ENCODE measurements at places on chromosomes 2 and 18.
A peak's percentile ranks its signal among the peaks of the same experiment; 100 is the strongest.

- peaks cover 35% of the 10 kb centered on the region for H3K27me3 ChIP-seq
- H3K27ac ChIP-seq: no peak overlapping the region
- H3K4me1 ChIP-seq: no peaks in the 10 kb centered on the region
- H3K4me3 ChIP-seq: no peak overlapping the region
- no peak for DNase-seq
Observed at GRCh38 chr2:120817136-120817955, 81.7 kb downstream of the GLI2 start.

- H3K4me1 ChIP-seq: no peaks in the 10 kb centered on the region
- no peak for DNase-seq
- no peaks in the 10 kb centered on the region for H3K27me3 ChIP-seq
- H3K36me3 ChIP-seq: no peaks in the 10 kb centered on the region
- no peak overlapping the region for H3K4me3 ChIP-seq
Observed at GRCh38 chr2:107364361-107364950, 462.2 kb upstream of the RGPD4 start.

- H3K27ac ChIP-seq: no peak overlapping the region
- H3K4me3 ChIP-seq: no peak overlapping the region
- 0 out of 2 replicates have a peak, but pooled peaks cover 7% of the 10 kb centered on the region for H3K4me1 ChIP-seq
- no peaks in the 10 kb centered on the region for H3K27me3 ChIP-seq
Observed at GRCh38 chr2:45554742-45555140, 56.3 kb downstream of the SRBD1 start.

GRCh38 chr2:208266936-208267335, 881 bp downstream of the PIKFYVE start:
- H3K36me3 ChIP-seq: no peaks in the 10 kb centered on the region
- no peak for DNase-seq
- no peaks in the 10 kb centered on the region for H3K27me3 ChIP-seq
- 0 out of 2 replicates have a peak overlapping the region, but pooled peaks have one; percentile 58 for H3K27ac ChIP-seq
- H3K4me1 ChIP-seq: peaks cover 11% of the 10 kb centered on the region

- no peak for DNase-seq
- H3K27ac ChIP-seq: no peak overlapping the region
- H3K4me1 ChIP-seq: no peaks in the 10 kb centered on the region
- no peak overlapping the region for H3K4me3 ChIP-seq
- 0 out of 2 replicates have a peak, but pooled peaks cover 3% of the 10 kb centered on the region for H3K36me3 ChIP-seq
Observed at GRCh38 chr2:201759567-201759966, 21.2 kb downstream of the ALS2 start.

DNA sequence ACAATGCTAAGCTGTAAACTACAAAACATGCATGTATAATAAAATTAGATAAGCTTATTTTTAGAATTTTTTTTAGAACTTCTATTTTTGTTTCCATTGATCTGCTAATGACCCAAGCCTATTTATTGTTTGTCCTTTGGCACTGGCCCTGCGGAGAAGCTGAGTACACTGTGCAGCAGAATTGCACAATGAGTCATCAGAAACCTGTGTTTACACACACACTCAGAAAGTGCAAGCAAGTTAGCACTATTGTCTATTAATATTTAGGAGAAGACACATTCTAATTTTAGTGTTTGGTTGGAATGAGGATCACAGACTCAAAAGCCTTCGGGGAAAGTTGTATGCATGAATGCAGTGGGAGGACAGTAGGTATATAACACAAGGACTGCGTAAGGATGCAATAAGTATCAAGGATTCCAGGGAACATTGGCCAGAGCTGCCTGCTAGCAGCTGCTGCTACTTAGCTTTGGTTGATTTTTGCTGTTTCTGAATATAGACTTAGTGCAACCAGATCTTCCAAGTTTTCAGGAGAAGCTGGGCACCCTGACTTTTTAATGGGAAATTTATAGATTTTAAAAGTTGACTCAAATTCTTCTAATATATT, 128.2 kb downstream of the KCNH7 start:
- no peaks in the 10 kb centered on the region for H3K27me3 ChIP-seq
- no peak overlapping the region for H3K4me3 ChIP-seq
- H3K27ac ChIP-seq: no peak overlapping the region
- no peak for DNase-seq

GRCh38 chr2:13923823-13924222, 708.7 kb upstream of the LRATD1 start:
- peaks cover 8% of the 10 kb centered on the region for H3K4me1 ChIP-seq
- H3K4me3 ChIP-seq: no peak overlapping the region
- no peaks in the 10 kb centered on the region for H3K36me3 ChIP-seq
- H3K27me3 ChIP-seq: no peaks in the 10 kb centered on the region

DNA sequence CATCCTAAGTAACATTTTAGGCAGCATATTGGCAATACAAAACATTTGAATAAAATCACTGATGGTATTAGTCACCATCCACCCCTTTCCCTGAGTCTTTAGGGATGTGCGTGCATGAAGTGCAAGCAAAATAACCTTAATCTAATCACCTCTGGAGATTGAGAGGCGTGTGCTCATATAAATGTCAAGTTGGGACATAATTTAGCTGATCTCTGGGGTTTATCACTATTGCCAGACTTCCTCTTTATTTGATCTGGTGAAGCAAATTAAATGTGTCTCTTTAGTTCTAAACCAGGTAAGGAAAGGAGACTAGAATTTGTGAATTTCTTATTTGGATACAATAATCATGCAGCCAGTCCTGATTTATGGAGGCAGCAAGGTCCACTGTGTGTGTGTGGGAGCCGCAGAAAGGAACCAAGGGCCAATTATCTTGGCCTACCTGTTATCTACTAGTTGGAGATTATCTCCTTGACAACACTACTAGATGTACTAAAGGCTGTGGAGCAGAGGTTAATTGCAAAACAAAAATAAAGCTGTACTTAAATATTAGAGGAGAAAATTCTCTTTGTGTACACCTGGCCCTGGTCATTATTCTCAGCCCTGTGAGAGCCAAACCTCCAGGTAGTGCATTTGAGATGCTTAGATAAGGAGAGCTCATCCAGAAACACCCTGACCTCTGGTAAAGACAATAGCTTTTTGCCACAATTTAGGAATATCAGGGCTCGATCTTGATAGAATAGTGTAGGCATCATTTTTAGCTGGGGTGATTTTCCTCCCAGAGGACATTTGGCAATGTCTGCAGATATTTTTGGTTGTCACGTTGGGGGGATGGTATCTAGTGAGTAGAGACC, 78.2 kb downstream of the HRH4 start:
- no peak overlapping the region for H3K27ac ChIP-seq
- no peaks in the 10 kb centered on the region for H3K36me3 ChIP-seq
- no peak for DNase-seq
- H3K4me3 ChIP-seq: no peak overlapping the region
- no peaks in the 10 kb centered on the region for H3K4me1 ChIP-seq

- H3K4me1 ChIP-seq: peaks cover 71% of the 10 kb centered on the region
- no peaks in the 10 kb centered on the region for H3K27me3 ChIP-seq
- no peaks in the 10 kb centered on the region for H3K36me3 ChIP-seq
- DNase-seq: peak; percentile 75
- H3K27ac ChIP-seq: peak overlapping the region; percentile 73
Observed at GRCh38 chr2:85259101-85259590, 68.6 kb downstream of the TGOLN2 start.

DNA sequence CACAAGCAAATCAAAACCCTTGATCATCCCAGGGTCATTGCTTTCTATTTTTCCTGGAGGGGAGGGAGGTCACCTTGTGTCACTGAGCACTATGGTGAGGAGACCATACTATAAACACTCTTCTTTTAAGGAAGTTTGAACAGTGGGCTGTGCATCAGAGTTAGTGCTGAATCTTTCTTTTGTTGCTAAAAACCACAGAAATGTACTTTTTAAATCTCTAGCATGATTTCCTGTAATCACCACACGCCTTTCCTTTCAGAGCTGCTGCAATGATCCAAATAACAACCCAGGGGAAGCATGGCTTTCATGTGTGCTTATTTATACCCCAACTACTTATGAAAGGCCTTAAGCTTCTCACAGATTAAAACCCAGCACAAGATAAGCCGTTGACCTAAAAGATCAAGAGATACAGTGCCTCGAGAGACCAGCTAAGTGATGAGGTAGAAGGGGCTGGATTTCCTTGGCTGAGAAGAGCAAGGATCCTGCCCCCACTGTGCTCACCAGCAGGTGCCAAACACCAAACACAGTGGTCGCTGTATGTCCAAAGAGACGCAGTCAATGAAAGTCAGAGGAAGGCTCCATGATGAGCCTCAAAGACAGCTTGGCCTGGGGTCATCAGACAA, 34.7 kb downstream of the TRABD2A start:
- H3K36me3 ChIP-seq: no peaks in the 10 kb centered on the region
- H3K27ac ChIP-seq: no peak overlapping the region
- H3K4me3 ChIP-seq: no peak overlapping the region
- peaks cover 29% of the 10 kb centered on the region for H3K27me3 ChIP-seq

- H3K4me3 ChIP-seq: no peak overlapping the region
- H3K36me3 ChIP-seq: no peaks in the 10 kb centered on the region
- no peaks in the 10 kb centered on the region for H3K4me1 ChIP-seq
- H3K27me3 ChIP-seq: peaks cover 3% of the 10 kb centered on the region
Observed at GRCh38 chr2:72011791-72012190, 135.9 kb downstream of the CYP26B1 start.

- no peaks in the 10 kb centered on the region for H3K4me1 ChIP-seq
- H3K27ac ChIP-seq: no peak overlapping the region
- no peak overlapping the region for H3K4me3 ChIP-seq
- H3K36me3 ChIP-seq: no peaks in the 10 kb centered on the region
- H3K27me3 ChIP-seq: no peaks in the 10 kb centered on the region
Observed at GRCh38 chr18:25743646-25744151, 346.7 kb downstream of the SS18 start.

DNA sequence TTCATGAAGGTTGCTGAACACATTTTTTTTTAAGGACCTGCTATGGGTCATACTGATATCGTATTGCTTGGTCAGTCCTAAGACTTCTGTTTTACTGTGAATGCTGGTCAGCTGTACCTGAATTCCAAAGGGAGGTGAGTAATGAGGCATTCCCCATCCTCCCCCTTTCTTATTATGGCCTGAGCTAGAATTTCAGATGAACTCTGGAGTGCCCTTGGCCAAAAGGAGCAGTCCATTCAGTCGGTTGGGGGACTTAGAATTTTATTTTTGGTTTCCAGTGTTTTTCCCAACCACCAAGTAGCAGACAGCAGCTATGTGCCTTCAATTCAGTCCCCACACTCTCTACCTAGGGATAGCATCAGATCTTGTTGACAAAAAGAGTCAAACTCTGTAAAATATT, 26.9 kb upstream of the PDCL3 start:
- no peaks in the 10 kb centered on the region for H3K36me3 ChIP-seq
- H3K4me3 ChIP-seq: no peak overlapping the region
- no peak for DNase-seq

DNA sequence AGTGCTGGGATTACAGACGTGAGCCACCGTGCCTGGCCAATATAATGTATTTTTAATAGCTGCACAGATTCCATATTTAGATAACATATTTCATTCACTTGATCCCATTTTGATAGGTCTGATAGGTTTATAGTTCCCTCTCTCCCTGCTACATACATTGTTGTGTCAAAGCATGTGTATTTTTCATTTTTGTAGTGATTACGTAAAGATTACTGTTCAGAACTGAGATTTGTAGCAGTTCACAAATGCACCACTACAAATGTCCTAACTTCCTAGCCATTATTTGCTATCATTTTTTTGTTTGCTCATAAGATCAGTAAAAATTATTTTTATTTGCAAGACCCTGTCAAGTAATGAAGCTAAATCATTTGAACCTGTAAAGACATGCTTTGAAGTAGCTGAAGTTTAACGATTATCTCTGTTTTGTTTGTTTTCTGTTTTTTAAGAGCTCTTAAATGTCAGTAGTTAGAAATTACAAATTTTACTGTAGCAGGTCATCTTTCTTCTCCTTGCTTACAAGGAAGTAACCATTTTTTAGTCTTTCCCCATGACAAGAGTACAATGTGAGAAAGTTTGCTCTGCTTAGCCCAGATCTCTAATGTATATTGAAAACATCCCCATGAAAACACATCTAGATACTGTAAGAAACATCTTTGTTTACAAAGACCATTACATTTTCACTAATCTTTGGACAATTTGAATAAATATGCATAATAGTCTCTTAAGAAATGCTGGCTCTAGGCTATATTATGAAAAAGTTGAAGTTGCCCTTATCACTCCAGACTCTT, 54.1 kb downstream of the EML4 start:
- no peak overlapping the region for H3K4me3 ChIP-seq
- peak overlapping the region; percentile 24 for H3K27ac ChIP-seq
- H3K4me1 ChIP-seq: no peaks in the 10 kb centered on the region
- H3K27me3 ChIP-seq: no peaks in the 10 kb centered on the region

DNA sequence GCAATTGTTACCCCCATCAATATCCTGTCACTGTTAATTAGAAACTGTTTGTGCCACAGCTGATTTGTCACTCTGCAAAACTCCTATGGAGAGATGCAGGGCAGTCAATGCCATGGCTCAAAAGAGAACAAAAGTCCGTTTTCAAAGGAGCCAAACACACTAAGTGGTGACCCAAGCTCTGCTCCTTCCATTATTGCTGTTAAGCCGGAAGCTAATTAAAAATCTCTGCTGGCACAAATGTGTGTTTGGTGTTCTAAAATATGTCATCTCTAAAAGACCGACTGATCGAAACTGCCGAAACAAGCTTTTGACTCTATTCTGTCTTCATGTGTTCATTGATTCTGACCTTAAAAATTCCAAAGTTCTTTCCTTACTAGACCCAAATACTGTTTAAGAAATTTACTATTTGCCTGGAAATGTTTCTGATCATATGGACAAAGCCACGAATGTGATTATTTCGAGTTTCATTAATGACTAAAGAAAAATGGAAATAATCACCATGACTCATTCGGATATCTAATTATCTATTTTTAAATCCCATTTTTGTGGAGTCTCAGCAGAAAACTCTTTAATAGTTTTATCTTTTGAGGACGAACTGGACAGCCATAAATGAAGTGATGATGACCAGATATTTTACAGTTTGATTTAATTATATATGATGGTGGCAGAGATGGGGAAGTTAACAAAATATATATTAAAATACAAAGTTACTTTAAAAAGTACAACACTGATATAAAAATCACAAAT, 287.6 kb downstream of the SOCS6 start:
- no peaks in the 10 kb centered on the region for H3K36me3 ChIP-seq
- no peak for DNase-seq
- H3K27ac ChIP-seq: no peak overlapping the region
- no peak overlapping the region for H3K4me3 ChIP-seq

DNA sequence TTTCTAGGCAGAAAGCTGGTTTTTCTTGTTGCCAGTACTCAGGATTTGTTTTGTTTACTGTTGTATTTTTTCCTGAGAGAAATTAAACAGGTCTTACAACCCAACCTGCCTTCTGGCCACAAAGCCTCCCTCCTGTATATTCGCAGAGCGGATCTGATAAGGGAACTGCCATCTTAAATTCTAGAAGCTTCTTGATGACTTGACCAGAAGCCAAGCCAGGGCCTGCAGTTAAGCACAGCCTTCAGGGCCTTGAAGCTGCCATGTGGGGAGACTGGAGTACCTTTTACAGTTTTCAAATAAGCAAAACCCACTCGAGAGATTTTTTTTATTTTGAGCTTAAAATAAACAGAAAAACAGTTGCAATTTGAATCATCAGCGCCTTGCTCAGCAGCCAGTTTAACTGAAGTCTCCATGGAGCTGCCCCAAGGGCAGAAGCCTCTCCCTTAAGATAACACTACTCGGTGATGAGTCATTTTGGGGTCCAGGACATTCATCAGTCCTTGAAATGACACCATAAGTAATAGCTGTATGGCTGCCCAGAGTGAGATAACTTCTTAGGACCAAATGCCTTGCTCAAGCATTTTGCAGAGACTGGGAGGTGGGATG, 51.5 kb upstream of the PHLPP1 start:
- no peaks in the 10 kb centered on the region for H3K36me3 ChIP-seq
- H3K27me3 ChIP-seq: no peaks in the 10 kb centered on the region
- peaks cover 21% of the 10 kb centered on the region for H3K4me1 ChIP-seq
- DNase-seq: peak; percentile 75
